ENCODE measurements at places on chromosomes 2 and 18. TPM values are rescaled to one million over a fixed set of nuclear protein-coding genes. Genes with fewer than 3 reads are reported as not detected.

The UGT1A4 gene
- polyA plus RNA-seq, result not detected

The HOXD10 gene
- 149 TPM for polyA plus RNA-seq

The SLC8A1 gene
- 68.8 TPM for polyA plus RNA-seq

The ABCB11 gene
- polyA plus RNA-seq, result not detected

All from renal pelvis (tissue), 12 donors.